Spleen (tissue), 13 donors: ENCODE measurements at places on chromosomes 5 and 9.
A peak's percentile ranks its signal among the peaks of the same experiment; 100 is the strongest.

- no peak for DNase-seq
These were observed 375.7 kb upstream of the ZNF462 start for GRCh38 chr9:106487266-106487665.

- peak; percentile 23 for DNase-seq
These were observed 10.5 kb upstream of the PTGES2 start for GRCh38 chr9:128138001-128138400.

GRCh38 chr9:133580419-133580738, 28.8 kb downstream of the FAM163B start:
- no peak for DNase-seq

DNA sequence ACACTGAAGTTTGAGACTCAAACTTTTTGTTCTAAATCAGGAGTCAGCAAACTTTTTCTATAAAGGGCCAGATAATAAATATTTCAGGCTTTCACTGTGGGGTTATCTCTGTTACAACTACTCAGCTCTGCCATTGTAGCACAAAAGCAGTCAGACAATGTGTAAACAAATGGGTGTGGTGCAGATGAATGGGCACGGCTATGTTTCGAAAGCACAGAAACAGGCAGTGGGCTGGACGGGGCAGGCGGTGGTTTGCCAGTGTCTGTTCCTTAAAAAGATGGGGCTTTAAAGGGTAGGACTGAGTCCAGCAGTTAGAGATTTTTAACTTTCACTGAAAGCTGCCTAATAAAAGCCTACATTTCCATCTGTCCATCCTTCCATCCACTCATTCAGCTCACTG, 48.9 kb downstream of the PFDN1 start:
- no peak for DNase-seq

- no peak for DNase-seq
These were observed 780 bp downstream of the CDC37L1 start for GRCh38 chr9:4680173-4680525.

- DNase-seq, result no peak
These were observed 141.9 kb upstream of the EFNA5 start for GRCh38 chr5:107812570-107813141.

DNA sequence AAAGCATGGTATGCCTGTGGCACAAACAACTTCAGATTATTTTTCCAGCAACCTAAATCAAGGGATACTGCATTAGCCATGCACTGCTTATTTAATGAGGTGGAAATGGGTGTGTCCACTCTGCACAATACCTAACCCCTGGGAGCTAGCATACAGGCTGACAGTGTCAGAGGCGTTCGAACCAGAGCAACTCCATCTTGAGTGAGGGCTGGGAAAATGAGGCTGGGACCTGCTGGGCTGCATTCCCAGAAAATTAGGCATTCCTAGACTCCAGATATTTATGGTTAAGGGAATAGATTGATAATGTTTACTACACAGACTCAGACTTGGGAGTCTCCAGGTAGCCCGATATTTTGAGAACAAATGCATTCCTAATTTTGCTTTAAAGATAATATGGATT, 2.8 kb downstream of the FGF1 start:
- DNase-seq, result no peak

- DNase-seq, result no peak
These were observed 113.3 kb upstream of the LPAR1 start for GRCh38 chr9:111151537-111151936.

GRCh38 chr9:70962761-70963440, 158.5 kb downstream of the TRPM3 start:
- no peak for DNase-seq

DNA sequence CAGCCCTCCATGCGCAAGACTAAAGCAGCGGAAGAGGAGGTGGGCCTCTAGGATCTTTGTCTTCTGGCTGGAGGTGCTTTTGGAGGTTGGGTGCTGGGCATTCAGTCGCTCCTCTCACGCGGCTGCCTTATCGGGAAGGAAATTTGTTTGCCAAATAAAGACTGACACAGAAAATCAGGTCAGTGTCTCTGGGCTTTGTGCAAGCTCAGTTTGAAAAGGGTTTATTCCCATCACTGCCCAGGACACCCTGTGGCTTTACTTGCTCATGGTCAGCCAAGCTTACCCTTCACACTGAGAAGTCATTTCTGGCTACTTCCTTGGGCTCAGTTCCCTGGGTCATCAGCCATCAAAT, 10.5 kb downstream of the SLC2A8 start:
- DNase-seq, result no peak

DNA sequence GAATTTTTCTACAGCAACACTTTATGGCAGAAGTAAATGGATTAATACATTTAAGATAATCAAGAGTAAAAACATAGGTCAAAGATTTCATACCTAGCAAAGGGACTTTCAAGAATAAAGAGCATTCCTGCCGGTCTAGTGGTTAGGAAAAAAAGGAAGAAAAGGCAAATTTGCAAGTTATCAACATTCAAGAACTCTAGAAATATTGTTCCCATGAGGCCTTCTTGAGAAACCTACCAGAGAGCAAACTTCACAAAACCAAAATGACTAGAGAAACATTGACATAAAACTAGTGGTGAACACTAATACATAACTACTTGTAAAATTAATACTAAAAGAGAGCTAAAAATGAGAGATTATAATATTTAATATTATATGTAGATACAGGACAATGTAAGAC, 320.2 kb upstream of the RGMB start:
- DNase-seq, result no peak

- no peak for DNase-seq
These were observed 6.8 kb downstream of the MACROH2A1 start for GRCh38 chr5:135392256-135392655.

DNA sequence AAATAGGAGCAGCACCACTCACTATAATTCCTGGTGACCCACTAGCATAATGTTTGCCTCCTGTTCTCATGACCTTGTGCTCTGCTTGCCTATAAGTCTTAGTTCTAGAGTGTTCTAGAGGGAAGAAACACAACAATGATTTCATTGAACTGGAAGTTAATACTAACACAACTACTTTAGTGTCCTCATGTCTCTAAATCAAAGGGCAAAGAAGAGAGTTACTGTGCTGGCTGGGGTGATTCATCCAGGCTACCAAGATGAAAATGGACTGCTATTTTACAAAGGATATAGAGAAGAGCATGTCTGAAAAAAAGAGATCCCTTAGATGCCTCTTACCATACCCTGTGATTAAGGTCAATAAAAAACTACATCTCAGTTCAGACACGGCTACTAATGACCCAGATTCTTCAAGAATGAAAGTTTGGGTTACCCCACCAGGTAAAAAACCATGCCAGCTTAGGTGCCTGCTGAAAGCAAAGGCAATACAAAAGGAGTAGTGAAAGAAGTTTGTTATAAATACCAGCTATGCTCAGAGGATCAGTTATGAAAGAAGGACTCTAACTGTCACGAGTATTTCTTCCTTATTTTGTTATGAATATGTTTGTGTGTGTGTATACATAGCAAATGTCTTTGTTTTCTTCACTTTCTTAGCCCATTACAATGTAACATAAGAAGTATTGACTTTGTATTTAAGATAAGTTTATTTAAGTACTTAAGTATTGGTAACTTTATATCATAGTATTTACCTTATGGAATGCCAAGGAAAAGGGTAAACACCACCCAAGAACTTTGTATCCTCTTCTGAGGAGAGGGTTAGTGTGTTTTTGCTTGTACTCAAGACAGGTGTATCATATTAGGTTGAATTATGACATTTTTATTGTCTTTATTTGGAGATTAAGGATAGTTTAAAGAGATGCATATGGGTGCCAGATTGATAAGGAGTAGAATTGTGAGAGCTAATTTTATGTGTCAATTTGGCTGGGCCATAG, 314.1 kb upstream of the PTGER4 start:
- DNase-seq, result no peak

GRCh38 chr9:136572003-136572827, 26.4 kb upstream of the NOTCH1 start:
- DNase-seq, result no peak

- no peak for DNase-seq
These were observed 305.0 kb downstream of the TENT4A start for GRCh38 chr5:7018198-7018597.

- DNase-seq, result no peak
These were observed 92.0 kb downstream of the KCNT1 start for GRCh38 chr9:135794057-135794335.

DNA sequence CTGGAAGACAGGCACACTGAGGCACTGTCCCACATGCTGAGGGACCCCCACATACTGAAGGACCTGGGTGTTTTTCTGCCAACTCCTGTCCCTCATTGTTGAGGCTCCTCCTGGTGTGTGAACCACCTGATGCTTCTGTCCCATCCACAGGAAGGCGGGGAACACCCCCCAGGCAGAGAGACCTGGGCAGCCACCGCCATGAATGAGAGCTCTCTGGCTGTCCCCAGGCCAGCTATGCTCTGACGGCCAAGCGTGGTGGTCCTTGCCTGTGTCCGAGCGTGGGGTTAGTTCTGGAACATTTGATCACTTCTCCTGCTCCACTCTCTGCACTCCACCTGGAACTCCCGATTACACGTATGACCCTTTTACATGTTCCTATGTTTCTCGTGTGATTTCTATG, 11.9 kb upstream of the LRRC14B start:
- no peak for DNase-seq

DNA sequence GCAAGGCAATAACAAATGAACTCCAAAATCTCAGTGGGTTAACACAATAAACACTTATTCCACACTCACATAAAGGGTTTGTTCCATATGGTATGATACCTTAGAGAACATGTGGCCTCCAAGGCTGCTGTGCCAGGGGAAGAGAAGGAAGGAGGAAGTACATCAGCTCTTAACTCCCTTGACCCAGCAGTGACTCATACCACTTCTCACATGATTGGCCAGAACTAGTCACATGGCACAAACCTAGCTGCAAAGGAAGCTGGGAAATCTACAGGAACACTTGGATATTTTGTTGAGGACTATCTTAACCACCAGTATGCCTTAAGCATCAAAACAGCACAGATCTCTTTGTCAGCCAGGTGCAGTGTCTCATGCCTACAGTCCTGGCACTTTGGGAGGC, 99.3 kb downstream of the SLIT3 start:
- no peak for DNase-seq

DNA sequence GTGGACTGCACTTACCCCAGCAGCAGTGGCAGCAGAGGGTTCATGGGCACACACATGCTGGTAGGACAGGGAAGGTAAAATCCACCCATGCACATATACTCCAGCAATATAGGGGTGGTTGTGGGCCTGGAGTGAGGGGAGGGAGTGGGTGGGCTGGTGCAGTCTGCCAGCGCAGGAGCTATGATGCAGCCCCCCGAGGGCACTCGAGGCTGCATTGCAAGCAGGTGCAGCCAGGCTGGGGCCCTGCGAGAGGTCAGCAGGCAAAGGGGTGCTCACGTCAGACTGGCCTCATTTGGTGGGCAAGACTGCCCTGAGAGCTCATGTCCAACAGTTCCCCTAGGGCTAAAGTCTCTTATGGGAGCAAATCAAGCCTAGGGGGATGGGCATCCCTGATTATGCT, 32.4 kb upstream of the PCDHA1 start:
- DNase-seq, result no peak

GRCh38 chr5:160088805-160089204, 30.4 kb downstream of the PWWP2A start:
- DNase-seq, result no peak

- DNase-seq, result no peak
These were observed 88.2 kb upstream of the BASP1 start for GRCh38 chr5:17129093-17129849.

DNA sequence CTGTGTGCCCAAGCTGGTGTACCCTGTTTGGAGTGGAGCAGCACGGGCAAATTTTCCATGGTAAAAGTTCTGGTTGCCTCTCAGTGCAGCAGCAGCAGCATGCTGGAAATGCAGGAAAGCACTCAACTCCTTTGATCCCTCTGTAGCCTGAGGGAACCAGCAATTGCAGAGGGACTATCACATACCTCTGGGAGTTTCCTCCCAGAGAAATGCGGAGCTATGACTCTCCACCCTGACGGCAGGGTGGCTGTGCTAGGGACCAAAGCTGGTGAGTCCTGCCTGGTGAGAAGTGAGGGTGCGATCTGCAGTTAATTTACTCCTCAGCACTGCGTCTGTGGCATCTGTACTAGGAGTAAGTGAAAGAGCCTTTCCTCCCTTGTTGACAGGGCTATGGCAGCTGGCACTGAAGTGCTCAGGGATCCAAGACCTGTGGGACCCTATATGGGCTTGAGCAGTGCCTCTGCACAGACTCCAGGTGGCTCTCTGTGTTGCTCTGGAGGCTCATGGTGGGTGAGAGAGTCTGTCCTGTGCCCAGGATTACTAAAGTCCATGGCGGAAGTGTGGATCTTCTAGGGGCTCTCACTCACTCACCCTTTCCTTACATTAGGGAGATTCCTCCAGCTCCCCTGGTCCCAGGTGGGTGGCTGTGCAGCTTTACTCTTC, 601.2 kb upstream of the TYRP1 start:
- peak; percentile 47 for DNase-seq

GRCh38 chr9:708551-709432, 132.7 kb upstream of the DMRT1 start:
- DNase-seq, result no peak

DNA sequence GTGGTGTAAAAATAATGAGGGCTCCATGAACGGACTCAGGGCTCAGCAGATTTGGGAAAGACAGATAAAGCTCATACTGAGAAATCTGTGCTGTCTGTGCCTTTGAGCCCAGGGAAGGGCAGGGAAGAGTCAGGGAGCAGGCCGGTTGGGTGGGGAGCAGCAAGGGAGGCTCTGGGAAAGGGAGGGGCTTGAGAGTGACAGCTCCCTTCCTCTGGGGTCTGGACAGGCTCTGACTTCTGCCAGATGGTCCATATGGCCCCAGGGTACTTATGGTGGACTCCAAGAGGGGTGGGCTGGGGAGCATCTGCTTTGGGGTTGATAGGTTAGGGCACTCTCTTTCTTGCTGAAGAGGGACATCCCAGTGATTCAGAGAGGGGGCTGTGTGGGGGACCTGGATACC, 2.1 kb downstream of the NPR2 start:
- no peak for DNase-seq

DNA sequence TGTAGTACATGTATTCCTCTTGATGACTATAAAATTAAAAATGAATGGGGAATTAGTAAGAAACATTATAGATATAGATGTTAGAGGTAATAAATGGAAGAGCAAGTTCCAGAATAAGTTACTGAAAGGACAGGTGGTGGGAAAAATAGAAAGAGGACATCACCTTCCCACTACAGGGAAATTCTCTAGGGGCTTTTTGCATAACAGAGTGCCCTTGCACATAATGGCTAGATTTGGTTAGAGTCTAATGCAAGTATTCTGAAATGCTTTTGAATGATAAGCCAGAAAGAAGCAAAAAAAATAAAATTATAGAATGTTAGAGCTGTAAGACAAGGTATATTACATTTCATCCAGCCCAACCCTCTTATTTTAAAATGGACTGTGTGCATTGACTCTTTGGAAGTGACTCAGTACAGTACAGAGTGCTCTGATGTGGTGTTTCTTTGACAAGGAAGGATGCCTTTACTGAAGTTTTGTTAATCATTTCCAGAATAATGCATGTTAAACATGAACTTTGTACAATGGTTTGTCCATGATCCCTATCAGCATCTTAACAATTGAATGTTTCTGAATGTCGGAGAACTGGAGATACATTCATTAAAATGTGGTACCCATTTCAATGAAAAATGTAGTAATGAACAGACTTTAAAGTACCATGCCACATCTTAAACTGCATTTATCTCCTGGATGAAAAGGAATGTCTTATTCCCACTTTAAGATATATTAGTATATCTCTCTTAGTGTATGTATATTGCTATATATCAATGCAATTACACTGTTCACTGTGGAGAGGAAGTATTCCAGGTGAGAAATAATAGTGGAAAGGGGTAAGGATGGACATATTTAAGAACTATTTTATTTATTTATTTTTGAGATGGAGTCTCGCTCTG, 391.1 kb downstream of the ADGRV1 start:
- DNase-seq, result no peak
